Regular cardiac myocyte (primary cell): ENCODE measurements at places on chromosomes 12 and 14. TPM values are rescaled to one million over a fixed set of nuclear protein-coding genes. Genes with fewer than 3 reads are reported as not detected.

FAIM2 gene
- 0.77 and 1.7 TPM in 2 replicates for total RNA-seq

SLC35F4 gene
- not detected in 2 replicates for total RNA-seq

KRT5 gene
- 1.4 and 2.3 TPM in 2 replicates for total RNA-seq

GLT8D2 gene
- total RNA-seq = 14.8 and 27.1 TPM in 2 replicates

BMP4 gene
- total RNA-seq = 2.7 and 10.7 TPM in 2 replicates
